Stimulated activated CD4-positive, alpha-beta T cell treated with anti-CD3 and anti-CD28 coated beads, Interleukin-4, amount 100 ng/mL, for 4 hours (primary cell): ENCODE measurements at places on chromosomes 1 and 21.
A peak's percentile ranks its signal among the peaks of the same experiment; 100 is the strongest.

DNA sequence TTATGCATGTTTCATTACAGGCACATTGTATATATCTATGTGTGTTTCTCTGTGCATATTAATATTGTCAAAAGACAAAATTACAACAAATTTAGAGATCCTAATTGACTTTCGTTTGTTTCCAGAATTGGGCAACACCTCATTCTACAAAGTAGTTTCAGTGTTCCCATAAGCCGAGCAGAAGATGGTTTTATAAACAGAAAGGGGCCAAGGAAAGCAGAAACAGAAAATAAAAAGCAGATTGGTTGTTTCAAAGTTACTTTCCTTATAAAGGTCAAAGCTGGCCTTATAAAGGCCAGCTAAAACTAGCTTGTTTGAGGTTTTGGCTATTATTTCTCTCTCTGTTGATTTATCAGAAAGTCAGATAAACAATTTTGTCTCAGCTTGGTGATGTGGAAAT lies 116.2 kb upstream of the FGGY start:
- DNase-seq = no peak

DNA sequence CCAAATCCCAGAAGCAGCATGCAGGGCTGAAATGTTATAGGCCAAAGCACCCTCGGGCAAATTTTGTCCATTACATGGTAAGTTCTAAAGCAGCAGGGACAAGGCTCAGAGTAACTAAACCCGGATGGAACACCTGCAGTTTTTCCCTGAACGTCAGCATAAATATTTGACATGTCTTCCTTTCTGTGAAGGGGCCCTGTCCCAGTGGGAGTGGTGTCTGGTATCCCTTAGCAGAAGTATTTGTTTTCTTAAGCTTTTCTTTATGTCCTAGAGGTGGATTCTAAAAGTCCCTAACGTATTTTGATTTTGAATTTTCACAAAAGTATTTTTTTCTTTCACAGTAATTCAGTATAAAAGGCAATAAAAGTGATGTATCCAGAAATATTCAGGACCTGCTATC lies 223.9 kb downstream of the ST6GALNAC3 start:
- no peak for DNase-seq

DNA sequence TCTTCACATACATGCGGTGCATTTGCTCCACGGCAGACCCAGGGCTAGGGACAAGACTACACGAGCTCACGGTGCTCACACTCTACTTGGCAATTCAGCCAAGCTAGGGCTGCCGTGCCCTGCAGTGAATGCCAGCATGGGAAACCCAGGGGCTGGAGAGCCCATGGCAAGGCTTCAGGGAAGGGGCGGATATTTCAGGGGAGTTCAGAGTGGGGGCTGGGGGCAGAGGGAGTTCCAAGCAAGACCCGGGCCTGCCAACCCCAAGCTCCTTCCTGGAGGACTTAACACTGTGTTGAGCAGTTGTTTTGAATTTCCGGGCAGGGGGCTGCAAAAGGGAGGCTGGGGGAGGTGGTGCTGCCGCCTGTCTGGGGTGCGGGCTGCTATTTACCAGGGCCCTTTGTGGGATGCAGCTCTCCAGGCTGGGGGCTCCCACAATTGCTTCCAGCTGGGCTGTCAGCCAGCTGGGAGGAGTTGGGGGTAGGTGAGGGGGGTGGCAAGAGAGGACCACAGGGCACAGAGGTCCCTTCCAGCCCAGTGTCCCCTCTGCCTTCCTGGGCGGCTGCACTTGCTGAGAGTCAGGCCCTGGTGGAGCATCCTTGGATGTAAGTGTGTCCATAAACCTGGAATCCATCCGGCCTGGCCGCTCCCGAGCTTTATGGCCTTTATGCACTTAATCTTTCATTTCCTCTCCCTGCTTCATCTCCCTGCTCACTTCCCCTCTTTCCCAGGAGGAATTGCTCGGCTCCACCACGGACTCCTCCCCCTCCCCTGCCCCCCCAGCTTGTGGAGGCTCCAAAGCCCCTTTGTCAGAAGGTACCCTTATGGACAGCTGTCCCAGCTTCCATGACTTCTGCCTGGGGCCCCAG lies 55.8 kb upstream of the SSBP3 start:
- DNase-seq = no peak

DNA sequence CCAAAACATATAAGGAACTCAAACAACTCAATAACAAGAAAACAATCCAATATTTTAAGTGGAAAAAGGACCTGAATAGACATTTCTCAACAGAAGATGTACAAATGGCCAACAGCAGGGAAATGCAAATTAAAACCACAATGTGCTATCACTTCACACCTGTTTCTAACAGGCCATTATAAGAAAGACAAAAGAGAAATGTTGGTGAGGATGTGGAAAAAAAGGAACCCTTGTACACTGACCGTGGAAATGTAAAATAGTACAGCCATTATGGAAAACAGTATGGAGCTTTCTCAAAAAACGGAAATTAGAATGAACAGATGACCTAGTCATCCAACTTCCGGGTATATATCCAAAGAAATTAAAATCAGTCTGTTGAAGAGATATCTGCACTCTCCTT lies 37.8 kb upstream of the CD2 start:
- DNase-seq = no peak

GRCh38 chr1:212012034-212012740 lies 23.2 kb downstream of the INTS7 start:
- DNase-seq = peak; percentile 53

GRCh38 chr1:64310760-64311159 lies 107.3 kb downstream of the UBE2U start:
- DNase-seq = no peak

GRCh38 chr1:7596126-7596965 lies 174.8 kb upstream of the VAMP3 start:
- no peak for DNase-seq

DNA sequence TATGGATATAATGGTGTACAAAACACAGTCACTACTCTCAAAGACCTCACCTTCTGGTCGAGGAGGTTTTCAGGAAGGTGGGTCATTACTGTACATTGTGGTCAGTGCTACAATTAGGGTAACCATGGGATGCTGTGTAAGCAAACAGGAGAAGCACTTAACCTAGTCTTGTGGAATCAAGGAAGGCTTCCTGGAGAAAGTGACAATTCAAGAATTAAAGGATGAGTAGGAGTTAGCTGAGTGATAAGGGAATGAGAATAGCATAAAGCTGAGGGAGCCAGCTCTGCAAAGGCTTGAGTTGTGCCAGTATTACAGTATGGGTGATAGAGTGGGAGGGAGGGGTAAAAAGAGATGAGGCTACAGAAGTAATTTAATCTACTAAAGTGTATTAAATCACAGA lies 17.2 kb downstream of the NEXN start:
- no peak for DNase-seq

DNA sequence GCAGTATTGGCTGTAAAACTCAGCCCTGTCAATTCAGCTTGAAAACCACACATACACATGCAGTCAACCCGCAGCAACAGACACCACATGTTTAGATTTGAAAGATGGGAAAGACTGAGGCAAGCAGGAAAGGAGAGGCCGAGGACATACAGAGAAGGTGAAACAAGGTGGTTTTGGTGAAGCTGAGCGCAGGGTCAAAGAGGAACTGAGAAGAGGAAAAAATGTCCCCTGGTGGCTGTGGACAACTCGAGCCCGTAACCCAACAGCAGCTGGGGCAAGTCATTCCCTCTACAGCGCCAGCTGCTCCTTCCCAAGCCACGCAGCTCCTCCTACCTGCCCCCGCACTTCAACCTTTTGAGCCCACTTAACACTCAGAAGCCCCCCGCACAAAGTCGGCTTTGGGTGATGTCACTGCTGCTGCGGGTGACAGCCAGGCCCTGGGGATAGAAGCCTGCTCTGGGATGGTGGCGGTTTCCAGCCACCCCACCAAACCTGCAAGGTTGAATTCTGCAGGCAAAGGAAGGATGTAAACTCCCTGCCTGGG lies 63.0 kb downstream of the KCNN3 start:
- no peak for DNase-seq

DNA sequence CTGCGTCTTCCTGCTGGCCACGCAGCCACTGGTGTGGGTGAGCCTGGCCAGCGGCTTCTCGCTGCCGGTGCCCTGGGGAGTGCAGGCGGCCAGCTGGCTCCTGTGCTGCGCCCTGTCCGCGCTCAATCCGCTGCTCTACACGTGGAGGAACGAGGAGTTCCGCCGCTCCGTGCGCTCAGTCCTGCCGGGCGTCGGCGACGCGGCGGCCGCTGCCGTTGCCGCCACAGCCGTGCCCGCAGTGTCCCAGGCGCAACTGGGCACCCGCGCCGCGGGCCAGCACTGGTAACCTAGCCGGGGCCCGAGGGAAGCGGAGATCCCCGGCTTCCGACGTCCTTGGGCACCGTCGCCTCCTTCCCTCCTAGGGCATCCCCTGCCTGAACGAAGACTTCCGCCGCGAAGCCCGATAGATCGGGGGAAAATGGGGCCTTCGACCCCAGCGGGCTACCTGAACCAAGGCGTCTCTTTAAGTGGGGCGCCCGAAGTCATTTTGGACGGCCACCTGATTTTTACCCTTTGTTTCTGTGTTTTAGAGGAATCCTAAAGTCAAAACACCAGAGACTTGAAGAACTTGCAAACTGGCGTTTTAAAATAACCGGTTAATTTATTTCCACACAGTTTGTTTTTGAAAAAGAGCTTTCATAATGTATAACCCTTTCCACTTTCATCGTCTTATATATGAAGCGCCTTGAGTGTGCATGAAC lies 2.0 kb downstream of the GPR88 start:
- no peak for DNase-seq

DNA sequence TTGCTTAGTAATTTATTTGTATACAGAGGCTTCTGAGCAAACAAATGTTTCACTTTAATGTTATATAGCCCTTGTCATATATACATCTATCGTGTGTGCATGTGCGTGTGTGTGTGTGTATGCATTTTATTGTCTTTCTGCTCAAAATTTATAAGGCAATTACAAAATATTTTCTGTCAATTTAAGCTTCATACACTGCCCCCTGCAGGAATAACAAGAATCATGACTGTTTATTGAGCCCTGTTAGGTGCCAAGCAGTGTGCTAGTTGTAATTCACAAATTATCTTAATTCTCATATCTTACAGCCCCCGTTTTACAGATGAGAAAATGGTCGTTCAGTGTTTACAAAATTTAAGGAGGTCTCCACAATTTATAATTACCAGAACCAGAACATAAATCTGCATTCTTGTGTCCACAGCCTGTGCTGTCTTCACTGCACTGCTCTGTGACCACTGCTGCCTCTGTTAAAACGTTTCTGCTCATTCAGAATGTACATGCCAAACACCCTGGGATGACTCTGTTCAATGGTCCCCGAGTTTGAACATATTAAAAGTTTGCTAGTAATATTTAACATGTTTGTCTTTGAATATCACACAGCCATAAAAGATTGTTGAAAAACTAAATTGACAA lies 181.3 kb downstream of the ATP6V1G3 start:
- DNase-seq = no peak

GRCh38 chr21:45982758-45983648 lies 1.4 kb downstream of the COL6A1 start:
- DNase-seq = no peak

DNA sequence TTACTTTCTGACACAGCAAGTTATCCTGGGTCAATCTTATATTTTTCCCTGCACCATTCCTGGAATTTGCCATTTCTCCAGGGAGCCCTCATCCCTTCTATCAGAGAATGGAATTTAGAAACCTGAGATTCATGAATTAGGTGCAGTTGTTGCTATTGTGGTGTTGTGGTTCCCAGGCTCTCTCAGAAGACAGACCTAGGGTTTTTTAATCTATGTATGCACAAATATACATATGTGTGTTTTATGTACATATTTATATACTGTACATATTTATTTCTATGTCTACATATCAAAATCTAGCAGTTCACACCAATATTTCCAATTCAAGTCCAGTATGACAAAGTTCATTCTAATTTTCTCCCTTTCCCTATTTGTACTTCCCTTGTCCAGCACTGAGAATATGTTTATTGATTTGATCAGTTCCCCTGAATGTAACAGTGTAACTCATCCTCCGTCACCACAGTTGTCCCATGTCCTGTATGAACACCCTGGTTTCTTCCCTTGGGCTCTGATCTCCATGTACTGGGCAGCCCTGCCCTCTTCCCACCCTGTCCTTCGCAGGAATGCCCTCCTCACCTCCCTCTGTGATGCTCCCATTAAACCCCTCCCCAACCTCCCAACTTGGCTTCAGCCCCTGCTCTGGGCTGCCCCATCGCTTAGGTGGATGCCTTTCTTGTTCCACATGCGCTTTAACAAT lies 145.5 kb downstream of the VPS13D start:
- DNase-seq = no peak

DNA sequence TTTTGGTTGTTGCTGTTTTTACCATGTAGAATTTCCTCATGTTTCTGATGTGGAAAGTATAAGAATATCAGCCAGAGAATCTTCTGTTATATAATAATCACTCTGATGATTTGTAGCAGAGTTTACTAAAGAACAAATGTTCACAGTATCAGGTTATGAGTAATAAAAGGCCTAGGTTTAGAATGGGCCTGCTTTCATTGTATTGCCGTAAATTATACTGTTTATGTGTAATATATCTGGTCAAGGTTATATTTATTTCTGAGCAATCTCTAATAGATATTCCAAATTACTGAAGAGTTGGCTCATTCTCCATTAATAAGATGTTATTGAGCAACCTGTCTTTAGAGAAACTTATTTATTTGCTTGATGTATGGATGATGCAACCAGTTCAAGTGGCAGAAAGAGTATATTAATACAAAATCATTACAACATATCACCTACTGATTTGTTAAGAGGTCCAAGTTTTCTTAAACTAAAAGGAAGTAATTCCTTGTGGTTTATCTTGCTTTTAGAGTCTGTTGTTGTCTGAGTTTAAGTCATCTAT lies 649.4 kb upstream of the CXADR start:
- DNase-seq = no peak

- no peak for DNase-seq
These were observed 140.1 kb upstream of the DUSP10 start for GRCh38 chr1:221881805-221882581.

- DNase-seq = no peak
These were observed 1.9 kb downstream of the SLC16A1 start for GRCh38 chr1:112954017-112954650.

GRCh38 chr1:240492832-240493440 lies 119.0 kb downstream of the GREM2 start:
- DNase-seq = no peak

DNA sequence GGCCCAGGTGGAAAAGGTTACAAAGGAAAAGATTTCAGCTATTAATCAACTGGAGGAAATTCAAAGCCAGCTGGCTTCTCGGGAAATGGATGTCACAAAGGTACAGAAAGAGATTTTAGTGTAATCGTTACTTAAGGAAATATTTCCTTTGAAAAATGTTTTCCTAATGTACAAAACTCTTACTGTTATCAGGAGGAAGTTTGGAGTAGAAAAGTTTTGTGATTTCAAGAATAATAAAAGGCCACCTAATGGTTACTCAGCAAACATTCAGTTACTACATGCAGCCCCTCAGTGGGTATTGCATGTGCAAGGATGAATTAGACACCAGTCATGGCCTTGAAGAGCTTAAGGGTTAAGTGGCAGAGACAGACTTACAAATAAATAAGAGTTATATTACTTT lies 85.2 kb downstream of the SDCCAG8 start:
- DNase-seq = no peak

- no peak for DNase-seq
These were observed 48.4 kb upstream of the KAZN start for GRCh38 chr1:14549897-14550620.

GRCh38 chr1:162663086-162663485 lies 30.8 kb downstream of the DDR2 start:
- DNase-seq = no peak

- no peak for DNase-seq
These were observed 687.7 kb upstream of the ADGRL4 start for GRCh38 chr1:79694241-79694640.

- no peak for DNase-seq
These were observed 107.7 kb downstream of the MAB21L3 start for GRCh38 chr1:116218922-116219321.

- no peak for DNase-seq
These were observed 264.7 kb downstream of the CTH start for GRCh38 chr1:70675737-70676156.

GRCh38 chr21:40830836-40831235 lies 16.1 kb downstream of the DSCAM start:
- DNase-seq = no peak
